Astrocyte (in vitro differentiated cells and primary cell): ENCODE measurements at places on chromosomes 4 and X.
A peak's percentile ranks its signal among the peaks of the same experiment; 100 is the strongest.

DNA sequence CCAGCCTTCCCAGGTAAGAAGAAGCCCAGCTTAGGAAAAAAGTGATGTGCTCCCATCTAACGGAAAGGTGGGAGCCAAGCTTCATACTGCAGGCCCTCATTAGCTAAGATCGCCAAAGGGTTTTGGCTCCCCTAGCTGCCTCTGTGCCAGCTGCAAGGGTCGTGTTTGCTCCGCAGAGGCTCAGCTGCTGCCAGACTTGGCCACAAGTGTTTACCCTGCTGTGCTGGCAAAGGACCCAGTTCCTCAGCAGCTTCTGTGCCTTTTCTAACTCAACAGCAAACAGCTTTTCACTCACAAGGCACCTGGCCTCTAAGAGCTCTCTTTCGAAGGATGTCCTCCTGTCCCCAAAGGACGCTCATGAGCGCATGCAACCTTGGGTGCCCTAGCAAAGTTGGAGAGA lies 12.2 kb upstream of the VMA21 start:
- DNase-seq = no peak

GRCh38 chr4:146478009-146478408 lies 43.7 kb downstream of the SLC10A7 start:
- no peak for DNase-seq

DNA sequence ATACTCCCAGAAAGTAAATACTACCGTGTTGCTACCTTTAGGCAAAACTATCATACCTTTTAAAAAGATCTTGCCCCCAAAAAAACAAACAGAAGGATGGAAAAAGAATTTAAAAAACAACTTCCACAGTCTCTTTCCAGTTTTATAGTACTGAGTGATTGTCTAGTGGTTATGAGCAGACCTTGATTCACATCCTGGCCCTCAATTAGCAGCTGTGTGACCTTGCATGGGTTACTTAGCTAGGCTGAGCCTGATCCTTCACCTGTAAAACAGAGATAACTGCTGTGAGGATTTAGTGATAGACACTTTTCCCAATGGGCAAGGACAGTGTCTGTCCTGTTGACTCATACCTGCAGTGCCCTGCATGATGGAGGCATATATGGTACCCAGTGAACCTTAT lies 49.0 kb downstream of the SMAD1 start:
- no peak for DNase-seq

DNA sequence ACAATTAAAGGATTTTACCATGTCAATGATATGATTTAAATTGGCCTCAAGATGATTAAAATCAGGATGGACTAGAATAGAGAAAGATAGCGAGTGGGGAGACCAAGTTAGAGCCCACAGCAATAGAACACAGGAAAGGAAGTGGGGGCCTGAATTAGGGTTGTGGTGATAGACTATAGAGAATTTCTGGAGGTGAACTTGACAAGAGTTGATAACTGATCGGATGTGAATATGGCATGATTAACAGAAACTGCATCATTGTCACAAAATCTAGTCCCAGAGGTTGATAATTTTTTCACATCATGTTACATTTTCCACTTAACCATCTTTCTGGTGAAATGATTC lies 26.3 kb upstream of the TRPC3 start:
- DNase-seq = no peak

GRCh38 chr4:148196164-148196563 lies 246.1 kb downstream of the NR3C2 start:
- peak; percentile 52 for DNase-seq

- DNase-seq = no peak
These were observed 102.1 kb downstream of the PCDH18 start for GRCh38 chr4:137430171-137430570.

- DNase-seq = no peak
These were observed 48.0 kb downstream of the SH3RF1 start for GRCh38 chr4:169222761-169223160.

DNA sequence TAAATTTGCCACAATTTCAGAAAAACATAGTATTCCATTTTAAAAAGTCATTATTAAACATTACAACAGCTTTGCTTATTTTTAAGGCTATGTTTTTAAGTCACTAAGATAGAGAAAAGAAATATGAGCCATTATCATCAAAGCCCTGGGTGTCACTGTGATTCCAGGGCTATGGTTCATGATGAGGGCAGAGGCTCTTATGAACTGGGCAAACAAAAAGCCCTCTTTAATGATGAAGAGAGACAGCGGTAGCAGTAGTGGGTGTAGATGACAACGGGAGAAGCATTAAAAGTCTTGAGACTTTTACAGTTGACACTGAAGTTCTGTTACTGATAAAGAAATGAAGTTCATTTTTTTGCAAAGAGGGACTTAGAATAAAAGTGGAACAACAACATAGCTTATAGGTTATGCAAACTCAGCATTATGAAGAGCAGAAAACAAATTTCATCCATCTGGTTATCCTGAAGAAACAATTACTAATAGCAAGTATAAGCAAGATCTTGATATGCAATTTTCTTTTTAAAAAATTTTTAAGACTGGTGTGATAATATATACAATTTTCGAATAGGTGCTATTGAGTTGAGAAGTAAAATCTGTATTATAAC lies 202.7 kb upstream of the ETNPPL start:
- no peak for DNase-seq

DNA sequence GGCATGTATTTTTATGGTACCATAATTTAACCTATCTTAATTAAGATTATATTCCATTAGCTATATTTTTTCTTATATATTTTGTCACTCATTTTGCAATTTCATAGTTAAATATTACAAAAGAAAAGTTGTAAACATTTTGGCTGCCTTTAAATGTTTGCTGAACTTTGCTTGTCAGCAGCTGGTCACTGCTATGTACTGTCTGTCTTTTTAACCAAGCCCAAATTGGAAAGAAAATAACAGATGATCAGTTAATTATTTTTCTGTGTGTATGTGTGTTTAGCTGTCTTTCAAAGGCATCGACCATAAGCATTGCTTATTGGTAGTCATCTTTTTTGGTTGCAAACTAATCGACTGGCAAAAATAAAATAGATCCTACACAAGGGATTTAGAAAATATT lies 54.4 kb upstream of the SMAD1 start:
- DNase-seq = no peak

DNA sequence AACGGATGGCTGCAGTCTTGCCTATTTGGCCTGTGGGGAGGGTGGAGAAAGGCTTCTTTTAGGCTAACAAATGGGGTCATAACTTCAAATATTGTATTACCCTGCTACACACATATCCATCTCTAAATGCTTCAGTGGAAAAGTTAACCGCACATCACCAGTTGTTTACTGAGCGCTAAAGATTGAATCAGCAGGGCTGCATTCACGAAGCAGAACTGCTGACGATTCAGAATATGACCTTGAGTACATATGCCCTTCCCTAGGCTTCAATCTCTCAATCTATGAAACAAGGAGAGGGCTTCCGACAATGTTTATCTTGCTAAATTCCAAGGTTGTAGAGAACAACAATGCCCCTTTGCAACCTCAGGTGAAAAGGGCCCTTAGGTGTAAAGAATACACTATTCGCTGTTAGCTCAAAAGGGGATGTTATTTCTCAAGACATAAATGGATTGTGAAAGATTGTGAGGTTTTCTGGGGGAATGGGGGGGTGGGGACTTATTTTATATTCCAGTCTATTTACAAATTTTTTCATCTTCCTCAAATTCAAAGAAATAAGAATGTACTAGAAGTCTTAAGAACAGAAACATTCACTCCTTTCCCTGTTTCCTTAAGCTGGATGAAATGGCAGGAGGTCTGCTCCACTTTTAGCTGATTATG lies 2.6 kb upstream of the ATP6AP2 start:
- DNase-seq = no peak

- DNase-seq = peak; percentile 18
These were observed 14.3 kb downstream of the DCAF8L1 start for GRCh38 chrX:27966955-27967354.

DNA sequence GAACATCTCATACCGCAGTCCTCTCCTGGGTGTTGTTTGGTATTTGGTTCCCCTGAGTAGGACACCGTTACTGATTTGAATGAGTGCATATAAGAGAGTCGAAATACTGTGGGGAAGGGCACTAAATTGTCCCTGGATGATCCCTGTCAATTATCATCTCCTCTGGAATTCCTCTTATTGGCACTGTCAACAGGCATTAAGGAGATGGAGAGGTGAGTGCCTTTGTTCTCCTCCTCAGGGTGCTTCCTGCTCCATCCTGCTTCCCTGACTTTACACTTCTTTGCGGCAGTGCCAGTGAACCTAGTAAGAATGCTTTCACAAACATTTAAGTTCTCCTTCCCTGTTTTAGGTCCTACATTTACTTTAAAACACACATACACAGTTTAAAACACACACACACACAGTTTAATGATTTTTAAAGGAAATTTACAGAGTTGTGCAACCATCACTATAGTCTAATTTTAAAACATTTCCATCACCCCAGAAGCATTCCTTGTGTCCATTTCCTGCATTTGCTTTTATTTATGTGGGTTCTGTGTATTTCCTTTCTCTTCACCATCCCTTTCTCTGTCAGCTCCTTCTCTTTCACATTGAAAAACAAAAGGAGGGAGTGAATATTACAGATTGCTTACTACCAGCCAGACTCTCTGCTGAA lies 20.9 kb upstream of the ZRSR2 start:
- no peak for DNase-seq

DNA sequence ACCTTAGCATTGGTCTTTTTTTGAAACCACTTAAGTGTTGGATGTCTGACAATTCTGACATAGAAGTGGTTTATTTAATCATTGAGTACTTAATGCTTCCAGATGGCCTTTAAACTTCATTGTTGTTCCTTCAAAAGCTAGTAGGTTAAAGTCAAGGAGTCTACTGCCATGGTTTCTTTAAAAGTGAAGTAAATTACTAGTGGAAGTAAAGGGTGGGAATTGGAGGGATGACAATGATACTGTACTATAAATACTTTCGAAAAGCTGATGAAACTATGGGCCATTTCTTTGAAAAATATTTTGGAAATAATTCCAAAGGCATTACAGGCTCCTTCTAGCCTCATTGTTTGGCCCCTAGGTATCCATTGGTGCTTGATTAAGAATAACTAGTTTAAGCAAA lies 51.9 kb downstream of the ATP10D start:
- peak; percentile 60 for DNase-seq

- no peak for DNase-seq
These were observed 137.6 kb downstream of the EGF start for GRCh38 chr4:110049951-110050925.

GRCh38 chr4:61201961-61202637 lies 2.0 kb downstream of the ADGRL3 start:
- DNase-seq = no peak

DNA sequence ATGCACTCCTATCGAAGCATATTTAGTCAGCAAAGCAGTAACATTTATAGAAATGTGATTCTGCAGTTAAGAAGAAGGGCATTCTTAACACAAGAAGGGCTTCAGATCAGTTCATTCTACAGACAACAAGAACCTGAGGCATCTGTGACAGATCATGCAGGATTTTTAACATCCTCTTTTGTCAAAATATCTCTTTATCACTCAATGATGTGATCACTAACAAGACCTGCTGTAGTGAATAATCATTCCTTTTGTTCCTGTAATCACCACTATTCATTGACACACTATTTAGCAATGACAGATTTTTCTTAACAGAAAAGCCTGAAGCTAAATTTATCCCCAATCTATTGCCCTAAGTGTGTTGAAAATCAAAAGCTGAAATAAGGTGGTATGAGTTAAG lies 47.8 kb upstream of the ARHGAP24 start:
- no peak for DNase-seq

GRCh38 chr4:150781191-150781590 lies 199.2 kb downstream of the MAB21L2 start:
- no peak for DNase-seq

DNA sequence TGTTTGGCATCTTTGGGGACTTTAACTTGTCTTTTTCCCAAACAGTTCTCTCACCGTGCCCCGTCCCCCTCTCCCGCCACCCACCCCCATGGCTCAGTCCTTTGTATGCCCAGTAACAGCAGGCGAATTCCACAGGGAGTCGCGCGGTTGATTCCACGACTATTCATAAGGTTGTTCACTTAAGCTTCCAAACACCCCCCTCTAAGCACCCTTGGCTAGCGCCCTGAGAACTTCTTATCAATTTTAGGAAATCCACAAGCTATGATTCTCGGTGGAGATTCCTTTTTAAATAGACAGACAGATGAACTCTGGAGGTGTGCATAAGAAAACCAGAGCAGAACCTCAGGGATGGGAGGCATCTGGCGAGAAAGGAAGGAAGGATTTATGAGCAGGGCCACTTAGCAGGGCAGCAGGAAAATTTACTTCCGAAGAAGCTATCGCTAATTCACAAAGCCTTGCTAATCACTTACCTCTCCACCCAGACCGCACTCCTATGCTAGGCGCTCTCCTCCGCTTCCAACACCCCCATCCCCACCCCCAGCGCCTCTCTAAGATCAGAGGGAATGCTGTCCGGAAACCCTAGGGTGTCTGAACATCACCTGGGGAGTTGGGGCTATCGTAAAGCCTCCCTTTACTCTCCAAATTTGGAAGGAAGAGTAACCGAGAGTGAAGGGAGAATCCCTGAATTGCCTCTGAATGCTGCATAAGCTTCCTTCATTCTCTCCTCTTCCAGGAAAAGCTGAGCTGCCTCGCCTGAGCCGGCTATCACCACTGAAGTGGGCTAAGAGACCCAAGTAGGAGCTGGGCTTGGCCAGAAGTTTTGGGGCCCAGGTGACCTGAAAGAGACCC lies 1.7 kb downstream of the UNC5C start:
- DNase-seq = no peak

DNA sequence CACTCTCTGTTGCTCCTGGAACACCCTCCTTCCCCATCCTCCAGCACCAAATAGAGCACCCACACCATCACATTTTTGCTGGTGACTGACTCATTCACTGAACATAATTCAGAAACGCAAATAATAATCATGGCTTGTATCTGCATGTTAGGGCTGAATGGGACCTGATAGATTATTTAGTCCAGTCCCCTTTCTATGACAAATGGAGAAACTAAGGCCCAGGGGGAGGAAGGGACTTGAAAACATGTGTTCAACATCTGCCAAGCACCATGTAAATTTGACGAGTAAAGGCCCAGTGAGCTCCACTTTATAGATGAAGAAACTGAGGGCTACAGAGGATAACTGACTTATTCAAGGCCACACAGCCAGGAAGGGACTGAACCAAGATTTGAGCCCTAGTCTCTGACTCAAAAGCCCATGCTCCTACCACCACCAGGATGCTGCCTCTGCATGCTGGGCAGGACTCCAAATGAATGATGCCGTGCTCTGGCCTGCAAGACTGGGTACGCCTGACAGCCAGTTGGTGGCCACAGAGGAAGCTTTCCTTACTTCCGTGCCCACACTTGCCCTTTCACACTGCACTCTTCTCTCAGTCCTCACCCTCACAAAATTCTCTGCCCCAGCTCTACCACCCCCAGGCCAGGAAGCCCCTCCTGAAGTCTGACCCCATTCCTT lies 133.3 kb upstream of the PJA1 start:
- DNase-seq = peak; percentile 12

GRCh38 chr4:41232856-41233255 lies 18.5 kb upstream of the APBB2 start:
- DNase-seq = no peak

DNA sequence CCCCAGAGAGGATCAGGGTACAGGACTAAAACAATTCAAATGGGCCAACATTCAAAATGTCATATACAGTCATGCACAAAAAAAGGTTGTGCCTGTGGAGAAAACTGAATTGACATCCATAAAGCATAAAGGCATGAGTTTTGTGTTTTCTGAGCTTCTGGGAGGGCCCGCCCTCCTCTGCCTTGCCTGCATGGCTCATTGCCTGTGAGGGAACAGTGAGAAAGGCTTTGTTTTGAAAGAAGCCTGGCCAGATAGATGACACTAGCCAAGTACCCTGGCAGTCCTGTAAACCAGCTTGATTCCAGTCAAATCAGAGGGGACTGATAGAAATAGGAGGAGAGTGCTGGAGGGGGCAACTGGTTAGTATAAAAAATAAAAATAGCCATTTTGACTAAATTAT lies 194.3 kb downstream of the KIT start:
- DNase-seq = no peak

GRCh38 chr4:78613522-78614321 lies 62.2 kb downstream of the ANXA3 start:
- DNase-seq = no peak
